ENCODE measurements at places on chromosomes 16 and 17.

DNA sequence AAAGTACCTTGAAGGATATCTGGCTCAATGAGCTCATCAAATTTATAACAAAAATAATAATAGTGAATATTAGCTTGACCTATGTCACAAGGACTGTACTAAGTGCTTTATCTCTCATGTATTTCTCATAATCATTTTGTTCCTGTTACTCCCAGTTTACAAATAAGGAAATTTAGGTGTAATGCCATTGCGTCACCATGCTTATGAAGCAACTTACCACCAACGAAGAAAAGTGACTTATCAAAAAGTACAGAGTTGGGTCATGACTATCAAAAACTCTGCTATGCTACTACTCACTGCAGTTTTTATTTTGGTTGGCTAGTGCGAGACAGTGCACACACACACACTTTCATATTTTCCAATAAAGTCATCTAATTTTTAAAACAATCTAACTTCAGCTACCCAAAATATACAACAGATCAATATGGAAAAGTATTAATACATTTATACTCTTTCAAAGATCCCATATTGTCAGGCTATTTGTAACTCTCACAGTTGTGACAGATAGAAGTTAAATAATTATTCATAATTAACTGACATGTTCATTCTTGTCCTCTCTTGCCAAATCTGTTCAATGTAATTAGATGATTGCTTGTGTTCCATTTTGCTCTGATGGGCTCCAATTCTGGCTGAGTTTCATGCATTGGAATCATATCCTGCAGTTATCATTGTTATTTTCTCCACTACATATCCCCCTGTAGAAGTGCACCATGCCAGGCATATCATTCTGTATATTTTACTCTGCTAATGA, 119.4 kb downstream of the KCNJ2 start:
- no peak for DNase-seq

DNA sequence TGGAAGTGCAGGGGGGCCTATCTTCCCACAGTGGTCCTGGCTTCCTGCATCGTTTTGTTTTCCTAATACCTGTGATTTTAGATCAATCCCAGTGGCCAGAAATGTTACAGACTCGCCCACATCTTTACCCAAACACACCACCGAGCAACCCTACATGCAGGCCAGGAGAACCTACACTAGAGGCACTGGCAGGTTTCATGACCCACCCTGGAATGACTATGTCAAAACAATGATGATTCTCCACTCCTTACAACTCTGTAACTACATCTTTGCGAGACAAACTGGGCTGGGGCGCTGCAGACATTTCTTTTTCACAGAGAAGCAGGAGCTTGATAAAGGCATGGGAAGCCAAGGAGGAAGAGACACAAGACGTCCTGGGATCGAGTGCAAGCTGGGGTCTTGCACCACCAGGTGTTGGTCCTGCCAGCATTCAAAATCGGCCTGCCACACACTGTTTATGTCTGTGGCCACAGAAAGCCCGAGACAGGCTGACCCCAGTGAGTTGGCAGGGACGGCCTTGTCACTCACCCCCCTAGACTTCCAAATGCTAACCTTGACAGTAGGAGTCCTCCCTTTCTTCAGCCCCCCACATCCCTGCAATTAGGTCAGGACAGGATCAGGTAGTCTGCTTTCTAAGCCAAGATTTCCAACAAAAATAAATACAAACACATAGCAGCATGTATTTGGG, 32.5 kb downstream of the UBE2O start:
- DNase-seq: no peak

- peak; percentile 57 for DNase-seq
These were observed 10.8 kb downstream of the CDK5R1 start for GRCh38 chr17:32497431-32498205.

DNA sequence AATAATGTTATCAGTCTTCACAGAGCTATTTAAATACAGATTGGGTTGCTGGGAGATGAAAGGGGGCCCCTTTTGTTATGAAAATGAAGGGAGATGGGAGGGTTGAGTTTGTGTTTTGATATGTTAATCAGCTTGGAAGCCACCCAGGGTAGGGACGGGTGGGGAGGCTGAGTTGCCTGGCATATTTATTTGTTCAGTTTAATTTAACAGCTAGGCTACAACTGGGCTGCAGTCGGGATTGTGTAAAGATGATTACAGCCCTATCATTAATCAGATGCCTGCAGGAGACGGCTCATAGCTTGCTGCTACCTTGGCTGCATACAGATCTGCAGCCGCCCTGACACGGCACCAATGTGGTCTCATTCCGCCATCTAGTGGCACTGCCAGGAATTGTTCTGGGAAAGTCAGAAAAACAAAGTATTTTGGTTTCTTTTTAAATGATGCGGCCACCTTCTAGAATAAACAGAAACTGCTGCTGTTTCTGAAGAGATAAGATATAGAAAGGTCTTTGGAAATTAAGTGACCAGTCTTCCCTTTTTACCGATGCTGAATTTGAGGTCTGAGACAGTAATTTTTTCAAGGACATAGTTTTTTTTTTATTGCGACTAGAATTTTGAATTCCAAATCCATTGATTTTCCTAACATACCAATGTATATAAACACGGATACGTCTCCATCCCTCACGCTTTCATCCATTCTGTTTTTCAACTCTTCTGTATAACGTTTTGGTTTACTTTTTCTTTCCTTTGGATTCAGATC, 458.0 kb upstream of the ASIC2 start:
- DNase-seq: peak; percentile 40

DNA sequence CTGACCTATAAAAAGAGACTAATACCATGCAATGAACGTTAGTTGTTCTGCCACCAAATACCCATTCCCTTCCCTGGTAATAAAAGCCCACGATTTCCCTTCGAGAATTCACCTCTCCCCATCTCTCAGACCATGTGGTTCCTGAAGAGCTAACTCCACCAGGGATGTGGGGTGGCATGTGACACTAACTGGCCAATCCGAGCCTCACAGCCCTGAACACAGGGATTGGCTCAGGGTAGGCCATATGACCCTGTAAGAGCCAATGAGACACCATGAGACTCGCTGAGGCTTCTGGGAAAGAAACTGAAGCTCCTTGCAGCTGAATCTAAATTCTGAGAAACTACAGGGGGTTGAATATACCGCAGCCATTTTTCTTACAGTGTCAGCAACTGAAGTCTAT, 21.1 kb downstream of the HELZ start:
- no peak for DNase-seq

- DNase-seq: no peak
These were observed 43.0 kb downstream of the RNF112 start for GRCh38 chr17:19454074-19454473.

DNA sequence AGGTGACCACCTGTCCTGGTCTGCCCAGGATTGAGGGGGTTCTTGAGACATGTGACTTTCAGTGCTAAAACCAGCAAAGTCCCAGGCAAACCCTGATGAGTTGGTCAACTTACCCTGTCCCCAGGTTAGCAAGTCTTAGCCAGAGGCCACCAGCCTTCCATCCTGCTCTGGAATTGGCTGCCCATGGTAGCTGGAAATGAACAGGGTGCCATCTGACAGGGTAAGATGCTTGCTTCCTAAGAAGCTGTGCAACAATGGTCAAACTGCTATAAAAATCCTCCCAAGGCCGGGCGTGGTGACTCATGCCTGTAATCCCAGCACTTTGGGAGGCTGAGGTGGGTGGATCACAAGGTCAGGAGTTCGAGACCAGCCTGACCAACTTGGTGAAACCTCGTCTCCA, 22.8 kb upstream of the MTMR4 start:
- DNase-seq: peak; percentile 8

DNA sequence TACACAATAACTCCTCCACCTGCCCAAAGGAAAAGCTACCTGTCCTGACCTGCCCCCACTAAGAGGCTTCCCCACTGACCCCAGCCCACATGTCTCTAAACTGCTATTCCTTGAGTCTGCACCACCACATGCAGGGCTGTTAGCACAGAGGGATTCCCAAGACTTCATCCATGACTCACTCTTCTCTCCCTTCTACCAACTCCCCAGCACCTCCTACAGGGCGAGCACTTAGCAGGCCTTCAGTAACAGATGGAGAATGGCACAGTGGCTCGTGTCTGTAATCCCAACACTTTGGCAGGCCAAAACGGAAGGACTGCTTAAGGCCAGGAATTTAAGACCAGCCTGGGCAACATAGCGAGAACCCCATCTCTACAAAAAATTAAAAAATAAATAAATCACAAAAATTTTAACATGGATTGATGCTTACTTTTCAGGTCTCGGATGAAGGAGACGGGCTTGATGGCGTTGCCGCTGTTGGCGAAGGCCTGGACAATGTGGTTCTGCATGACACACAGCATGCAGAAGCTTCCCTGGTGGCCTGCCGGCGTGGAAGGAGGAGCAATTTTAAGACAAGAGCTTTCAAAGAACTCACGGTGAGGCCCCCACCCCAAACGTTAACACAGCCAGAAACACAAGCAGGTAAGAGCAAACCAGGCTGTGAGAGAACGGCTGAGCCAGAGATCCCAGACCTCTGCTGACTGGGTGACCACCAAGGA, 12.0 kb downstream of the USP36 start:
- DNase-seq: peak; percentile 47

DNA sequence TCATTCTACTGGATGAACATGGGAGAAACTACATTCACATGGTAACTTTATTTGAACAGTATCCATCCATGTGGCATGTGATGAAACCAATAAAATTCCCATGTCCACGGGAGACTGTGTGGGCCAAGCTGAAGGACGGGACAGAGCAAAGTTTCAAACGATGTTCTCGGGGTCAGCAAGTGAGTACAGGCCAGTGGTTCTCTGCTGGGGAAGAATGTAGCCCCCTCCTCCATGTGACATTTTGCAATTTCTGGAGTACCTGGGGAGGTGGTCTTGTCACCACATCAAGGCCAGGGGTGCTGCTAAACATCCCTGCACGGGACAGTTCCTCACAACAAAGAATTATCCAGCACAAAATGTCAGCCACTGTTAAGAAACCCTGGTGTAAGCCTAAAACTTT, 7.4 kb upstream of the TANGO6 start:
- DNase-seq: no peak

DNA sequence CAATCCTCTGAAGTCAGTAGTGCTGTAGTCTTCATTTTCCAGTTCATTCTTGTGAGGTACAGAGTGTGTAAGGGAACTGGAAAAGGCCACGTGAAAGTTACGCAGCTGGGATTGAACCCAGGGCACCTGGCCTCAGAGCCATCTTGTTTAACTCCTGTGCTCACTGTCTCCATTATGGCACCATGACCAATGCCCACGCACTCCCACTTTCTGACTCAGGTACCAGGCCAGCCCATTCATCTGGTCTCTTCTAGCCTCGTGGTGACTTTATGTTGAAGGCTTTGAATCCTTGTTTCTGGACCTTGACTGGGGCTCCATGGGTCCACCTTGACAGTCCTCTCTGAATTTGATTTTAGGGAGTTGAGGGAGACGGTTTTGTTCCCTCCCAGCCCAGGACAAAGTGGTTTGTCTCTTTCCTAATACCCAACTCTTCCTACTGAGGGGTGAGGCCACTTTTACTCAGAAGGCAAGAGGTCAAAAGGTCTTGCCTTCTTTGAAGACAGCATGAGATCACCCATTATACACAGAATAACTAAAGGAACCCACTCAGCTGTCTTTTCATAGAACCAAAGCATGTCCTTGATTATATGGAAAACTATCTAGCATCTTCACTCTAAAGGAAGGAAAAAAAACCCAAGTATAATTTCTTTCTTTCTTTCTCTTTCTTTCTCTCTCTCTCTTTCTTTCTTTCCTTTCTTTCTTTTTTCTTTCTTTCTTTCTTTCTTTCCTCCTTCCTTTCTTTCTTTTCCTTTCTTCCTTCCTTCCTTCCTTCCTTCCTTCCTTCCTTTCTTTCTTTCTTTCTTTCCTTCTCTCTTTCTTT, 50.0 kb downstream of the OTOA start:
- no peak for DNase-seq

- no peak for DNase-seq
These were observed 1.1 kb upstream of the DLX3 start for GRCh38 chr17:49996121-49996494.

Measured in M059J (cell line).